ENCODE measurements at places on chromosomes 4 and X.

- DNase-seq, result no peak
Observed at GRCh38 chrX:105829011-105829410, 6.7 kb downstream of the NRK start.

GRCh38 chr4:140989944-140990343 is 143.3 kb downstream of the RNF150 start:
- DNase-seq, result no peak

- DNase-seq, result no peak
Observed at GRCh38 chr4:185192059-185192458, 11.7 kb downstream of the CFAP97 start.

- DNase-seq, result no peak
Observed at GRCh38 chr4:185238215-185238681, 28.9 kb downstream of the SNX25 start.

- no peak for DNase-seq
Observed at GRCh38 chrX:17007134-17007768, 60.8 kb downstream of the REPS2 start.

DNA sequence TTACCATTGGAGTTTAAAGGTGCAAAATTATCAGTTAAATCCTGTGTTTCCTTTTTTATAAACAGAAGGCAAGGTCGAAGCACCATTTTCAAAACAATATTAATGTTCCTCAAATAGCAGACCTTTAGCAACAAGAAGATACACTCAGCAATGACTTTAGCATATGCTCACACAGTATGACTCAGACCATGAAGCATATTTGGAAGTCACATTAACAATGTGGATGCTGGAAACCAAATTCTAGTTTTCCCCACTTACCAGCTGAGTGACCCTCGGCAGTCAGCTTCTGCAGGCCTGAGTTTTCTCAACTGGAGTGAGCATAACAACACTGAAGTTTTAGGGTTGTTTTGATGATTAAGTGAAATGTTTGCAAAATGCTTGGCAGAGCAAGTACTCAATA is 130.5 kb downstream of the ANK2 start:
- DNase-seq, result no peak

DNA sequence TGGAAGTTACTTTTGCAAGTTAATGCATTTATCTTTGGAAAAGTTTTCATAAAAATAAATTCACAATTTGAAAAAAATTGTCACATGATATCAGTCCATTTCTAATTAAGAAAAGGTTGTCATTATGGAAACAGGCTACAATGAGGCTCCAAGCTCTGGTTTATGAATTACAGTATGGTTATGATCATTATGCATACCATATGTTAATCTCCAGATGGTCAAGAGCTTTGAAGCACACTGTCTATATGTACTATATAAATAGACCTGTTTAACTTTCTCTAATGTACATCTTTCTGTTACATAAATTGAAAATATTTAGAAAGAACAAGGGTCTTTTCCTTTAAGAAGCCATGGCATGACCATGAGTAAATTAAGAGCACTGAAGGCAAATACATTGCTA is 2338.8 kb downstream of the PCDH7 start:
- DNase-seq, result no peak

Measured in activated T-cell treated with anti-CD3 and anti-CD28 coated beads, Interleukin-2, amount 50 U/mL, for 72 hours (primary cell).